ENCODE measurements at places on chromosomes 16 and 17.

DNA sequence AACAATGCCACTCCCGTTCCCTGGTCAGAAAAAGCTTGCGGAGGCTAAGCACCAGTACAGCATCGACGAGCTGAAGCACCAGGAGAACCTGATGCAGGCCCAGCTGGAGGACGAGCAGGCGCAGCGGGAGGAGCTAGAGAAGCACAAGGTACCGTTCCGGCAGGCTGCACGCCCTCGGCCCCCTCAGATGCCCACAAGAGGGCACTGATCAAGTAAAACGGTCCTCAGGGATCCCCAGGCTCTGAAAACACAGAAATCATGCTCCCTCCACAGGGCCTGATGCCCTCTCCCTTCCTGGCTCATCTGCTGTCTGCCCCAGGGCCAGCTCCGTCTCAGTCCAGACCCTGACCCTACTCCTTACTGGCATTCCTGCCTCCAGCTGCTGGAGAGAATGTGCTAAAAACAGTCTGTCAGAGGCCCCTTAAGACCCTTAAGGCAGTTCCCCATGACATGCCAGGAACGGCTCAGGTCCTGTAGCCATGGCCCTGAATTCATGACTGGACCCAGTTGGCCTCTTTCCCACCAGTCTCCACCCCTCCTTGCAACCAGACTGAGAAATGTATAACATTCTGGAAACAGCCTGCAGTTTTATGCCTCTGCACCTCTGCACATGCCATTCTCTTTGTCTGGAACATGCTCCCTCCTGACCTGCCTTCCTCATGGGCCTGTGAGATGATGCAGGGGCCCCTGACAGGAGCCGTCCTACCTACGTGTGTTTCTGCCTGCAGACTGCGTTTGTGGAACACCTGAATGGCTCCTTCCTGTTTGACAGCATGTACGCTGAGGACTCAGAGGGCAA is 21.8 kb downstream of the DRC3 start:
- DNase-seq: no peak

DNA sequence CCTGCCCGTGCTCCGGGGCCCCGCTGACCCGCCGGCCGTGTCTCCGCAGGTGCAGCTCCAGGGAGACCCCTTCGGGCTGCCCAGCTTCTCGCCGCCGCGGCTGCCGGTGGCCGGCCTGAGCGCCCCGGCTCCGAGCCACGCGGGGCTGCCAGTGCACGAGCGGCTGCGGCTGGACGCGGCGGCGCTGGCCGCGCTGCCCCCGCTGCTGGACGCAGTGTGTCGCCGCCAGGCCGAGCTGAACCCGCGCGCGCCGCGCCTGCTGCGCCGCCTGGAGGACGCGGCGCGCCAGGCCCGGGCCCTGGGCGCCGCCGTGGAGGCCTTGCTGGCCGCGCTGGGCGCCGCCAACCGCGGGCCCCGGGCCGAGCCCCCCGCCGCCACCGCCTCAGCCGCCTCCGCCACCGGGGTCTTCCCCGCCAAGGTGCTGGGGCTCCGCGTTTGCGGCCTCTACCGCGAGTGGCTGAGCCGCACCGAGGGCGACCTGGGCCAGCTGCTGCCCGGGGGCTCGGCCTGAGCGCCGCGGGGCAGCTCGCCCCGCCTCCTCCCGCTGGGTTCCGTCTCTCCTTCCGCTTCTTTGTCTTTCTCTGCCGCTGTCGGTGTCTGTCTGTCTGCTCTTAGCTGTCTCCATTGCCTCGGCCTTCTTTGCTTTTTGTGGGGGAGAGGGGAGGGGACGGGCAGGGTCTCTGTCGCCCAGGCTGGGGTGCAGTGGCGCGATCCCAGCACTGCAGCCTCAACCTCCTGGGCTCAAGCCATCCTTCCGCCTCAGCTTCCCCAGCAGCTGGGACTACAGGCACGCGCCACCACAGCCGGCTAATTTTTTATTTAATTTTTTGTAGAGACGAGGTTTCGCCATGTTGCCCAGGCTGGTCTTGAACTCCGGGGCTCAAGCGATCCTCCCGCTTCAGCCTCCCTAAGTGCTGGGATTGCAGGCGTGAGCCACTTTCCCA is 5.9 kb downstream of the CTF1 start:
- DNase-seq: peak; percentile 29

- DNase-seq: no peak
Observed at GRCh38 chr17:80901319-80901718, 90.3 kb upstream of the CHMP6 start.

- DNase-seq: no peak
Observed at GRCh38 chr17:9912121-9913099, 7.3 kb upstream of the RCVRN start.

DNA sequence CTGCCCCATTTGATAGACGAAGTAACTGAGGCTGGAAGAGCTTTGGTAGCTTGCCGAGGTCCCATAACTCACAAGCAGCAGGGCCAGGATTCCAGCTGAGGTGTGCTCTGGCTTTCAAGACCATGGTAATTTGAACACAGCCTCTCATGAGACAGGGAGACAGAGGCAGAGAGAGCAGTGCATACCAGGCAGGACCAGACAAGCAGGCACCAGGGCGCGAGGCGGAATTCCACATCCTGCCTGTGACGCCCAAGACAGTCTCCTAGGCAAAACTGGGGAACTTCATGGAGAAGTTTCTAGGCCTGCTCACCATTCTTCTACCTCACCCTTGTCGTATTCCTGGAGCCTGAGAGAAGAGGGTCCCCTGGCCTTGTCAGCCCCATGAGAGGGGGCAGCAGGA is 19.2 kb downstream of the SDK2 start:
- DNase-seq: no peak

- DNase-seq: no peak
Observed at GRCh38 chr17:51132964-51133319, 12.3 kb upstream of the SPAG9 start.

DNA sequence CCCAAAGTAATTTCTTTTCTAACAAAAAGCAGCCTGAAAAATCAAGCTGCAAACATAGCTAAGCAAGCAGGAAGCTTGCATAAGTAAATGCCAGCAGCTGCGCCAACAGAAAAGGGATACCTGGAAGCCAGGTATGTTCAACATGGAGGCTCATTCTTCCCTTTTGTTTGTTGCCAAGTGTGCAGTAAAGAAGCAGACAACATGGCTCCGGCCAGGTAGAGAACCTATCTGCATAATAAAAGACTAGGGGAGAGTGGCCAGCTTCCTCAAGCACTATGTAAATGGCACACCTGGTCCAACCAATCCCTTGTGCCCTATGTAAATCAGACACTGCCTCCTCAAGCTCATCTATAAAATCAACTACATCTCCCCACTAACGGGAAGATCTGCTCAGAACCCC is 1407.0 kb downstream of the CDH11 start:
- DNase-seq: no peak

DNA sequence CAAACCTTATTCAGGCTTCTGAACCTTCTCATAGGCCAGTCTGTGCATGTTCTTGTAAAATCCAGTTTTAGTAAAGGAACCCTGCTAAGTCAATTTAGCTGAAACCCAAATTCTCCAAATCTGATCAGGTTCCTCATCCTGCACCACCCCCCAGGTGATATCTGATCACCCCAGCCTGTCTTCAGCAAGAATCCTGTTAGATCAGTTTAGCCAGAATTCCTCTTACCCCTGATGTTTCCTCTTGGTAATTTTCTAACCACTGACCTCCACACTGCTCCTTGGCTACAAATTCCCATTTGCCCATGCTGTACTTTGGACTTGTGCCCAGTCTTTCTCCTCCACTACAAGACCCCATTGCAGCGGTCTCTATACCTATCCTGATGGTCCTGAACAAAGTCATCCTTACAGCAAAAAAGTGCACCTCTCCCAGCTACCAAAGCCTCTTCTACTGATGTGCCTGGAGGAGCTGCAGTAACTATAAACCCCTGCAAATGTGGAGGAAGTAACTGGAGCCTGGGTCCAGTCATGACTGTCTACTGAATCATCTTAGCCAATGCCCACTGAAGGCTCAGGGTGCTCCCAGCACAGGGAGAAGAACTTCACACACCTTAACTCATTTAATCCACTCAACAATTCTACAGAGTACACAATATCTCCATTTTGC is 23.8 kb downstream of the TEX14 start:
- no peak for DNase-seq

GRCh38 chr17:13599168-13599577 is 2.6 kb downstream of the HS3ST3A1 start:
- no peak for DNase-seq

- DNase-seq: no peak
Observed at GRCh38 chr16:50386139-50386538, 17.4 kb upstream of the BRD7 start.

DNA sequence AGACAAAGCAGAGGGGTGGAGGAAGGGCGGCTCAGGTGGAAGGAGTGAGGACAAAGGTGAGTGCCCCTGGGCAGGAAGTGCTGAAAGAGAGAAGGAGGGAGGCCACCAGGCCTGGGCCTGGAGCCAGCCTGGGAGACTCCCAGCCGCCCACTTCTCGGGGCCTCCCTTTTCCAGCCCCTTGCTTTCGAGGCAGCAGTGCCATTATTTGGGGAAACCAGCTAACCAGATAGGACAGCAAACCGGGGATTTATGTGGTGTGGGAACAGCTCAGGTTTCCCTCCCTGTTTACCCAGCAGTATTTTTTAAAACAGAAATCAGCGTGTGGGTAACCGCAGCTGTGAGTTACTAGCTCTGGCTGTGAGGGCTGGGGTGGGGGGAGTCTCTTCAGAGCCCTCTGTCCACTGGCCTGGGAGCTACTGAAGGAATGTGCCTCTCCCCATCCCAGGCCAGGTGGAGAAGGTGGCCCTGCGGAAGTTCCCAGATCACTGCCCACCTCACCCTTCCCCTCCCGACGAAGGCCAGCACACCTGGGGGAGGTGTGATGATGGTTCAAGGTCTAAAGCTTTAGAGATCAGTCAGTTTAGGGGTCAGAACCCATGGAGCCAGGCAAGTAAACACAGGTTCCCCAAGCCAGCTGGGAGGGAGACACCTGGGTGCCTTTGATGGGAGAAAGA is 8.4 kb upstream of the MEOX1 start:
- no peak for DNase-seq

GRCh38 chr16:50244504-50245416 is 21.6 kb upstream of the ADCY7 start:
- DNase-seq: no peak

- DNase-seq: no peak
Observed at GRCh38 chr17:65334406-65334805, 197.2 kb downstream of the RGS9 start.

DNA sequence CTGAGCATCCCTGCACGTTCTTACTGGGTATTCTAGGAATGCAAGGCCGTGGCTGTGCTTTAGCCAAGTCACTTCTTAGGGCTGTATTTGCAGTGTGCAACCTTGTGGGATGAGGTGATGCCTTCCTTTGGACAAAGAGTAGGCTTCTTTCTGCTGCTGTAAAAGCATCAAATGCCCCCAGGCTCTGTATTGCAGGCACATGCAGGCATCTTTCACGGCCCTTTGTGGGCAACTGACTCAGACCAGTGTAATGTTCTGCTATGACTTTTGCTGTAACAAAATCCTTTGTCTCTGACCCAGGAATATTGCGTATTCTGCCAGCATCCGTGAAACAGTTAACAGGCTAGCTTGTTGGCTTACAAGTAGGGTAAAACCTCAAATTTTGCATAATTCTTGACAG is 30.9 kb upstream of the GCSH start:
- no peak for DNase-seq

DNA sequence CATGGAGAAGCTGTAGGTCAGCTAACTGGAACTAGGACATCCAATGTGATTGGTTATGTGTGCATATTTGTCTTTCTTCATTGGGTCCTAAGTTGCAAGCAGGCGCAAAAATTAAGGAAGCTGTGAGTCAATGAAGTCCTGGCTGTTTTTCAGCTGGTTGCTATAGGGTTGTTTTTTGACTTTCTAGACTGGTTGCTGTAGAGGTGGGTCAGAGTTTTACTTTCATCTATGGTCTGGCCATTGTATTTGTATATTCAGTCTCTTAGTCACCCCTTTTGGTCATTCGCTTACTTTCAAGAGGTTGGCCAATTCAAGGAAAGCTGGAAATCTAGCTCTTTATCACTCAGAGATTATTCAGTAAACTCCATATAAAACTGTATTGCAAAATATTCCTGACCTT is 62.0 kb upstream of the AMZ2 start:
- DNase-seq: no peak

- peak; percentile 67 for DNase-seq
Observed at GRCh38 chr17:8162233-8162996, at the start of gene VAMP2. Gene VAMP2, minus strand, starts transcription at chr17:8162948. Its CDS starts 69 bp downstream, at chr17:8162879.

- DNase-seq: no peak
Observed at GRCh38 chr16:4494746-4495490, 18.7 kb downstream of the HMOX2 start.

DNA sequence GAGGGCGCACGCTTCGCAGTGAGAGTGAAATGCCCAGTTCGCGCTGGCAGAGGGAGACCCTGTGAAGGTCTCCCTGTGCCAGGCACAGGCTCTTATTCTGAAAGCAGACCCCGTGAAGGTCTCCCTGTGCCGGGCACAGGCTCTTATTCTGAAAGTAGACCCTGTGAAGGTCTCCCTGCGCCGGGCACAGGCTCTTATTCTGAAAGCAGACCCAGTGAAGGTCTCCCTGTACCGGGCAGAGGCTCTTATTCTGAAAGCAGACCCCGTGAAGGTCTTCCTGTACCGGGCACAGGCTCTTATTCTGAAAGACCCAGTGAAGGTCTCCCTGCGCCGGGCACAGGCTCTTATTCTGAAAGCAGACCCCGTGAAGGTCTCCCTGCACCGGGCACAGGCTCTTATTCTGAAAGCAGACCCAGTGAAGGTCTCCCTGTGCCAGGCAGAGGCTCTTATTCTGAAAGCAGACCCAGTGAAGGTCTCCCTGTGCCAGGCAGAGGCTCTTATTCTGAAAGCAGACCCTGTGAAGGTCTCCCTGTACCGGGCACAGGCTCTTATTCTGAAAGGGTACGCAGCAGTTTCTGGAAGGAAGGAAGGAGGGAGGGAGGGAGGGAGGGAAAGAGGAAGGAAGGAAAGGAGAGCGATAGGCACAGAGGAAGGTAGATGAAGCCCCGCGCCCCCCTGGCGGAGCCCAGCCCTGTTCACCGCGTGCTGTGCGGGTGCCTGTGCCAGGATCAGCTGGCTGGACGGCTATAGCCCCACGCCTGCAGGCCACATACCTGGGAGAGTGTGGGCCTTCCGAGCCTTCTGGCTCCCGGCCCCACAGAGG is 55.3 kb downstream of the WDR45B start:
- DNase-seq: peak; percentile 14

GRCh38 chr16:76577003-76577402 is 299.8 kb downstream of the CNTNAP4 start:
- no peak for DNase-seq

DNA sequence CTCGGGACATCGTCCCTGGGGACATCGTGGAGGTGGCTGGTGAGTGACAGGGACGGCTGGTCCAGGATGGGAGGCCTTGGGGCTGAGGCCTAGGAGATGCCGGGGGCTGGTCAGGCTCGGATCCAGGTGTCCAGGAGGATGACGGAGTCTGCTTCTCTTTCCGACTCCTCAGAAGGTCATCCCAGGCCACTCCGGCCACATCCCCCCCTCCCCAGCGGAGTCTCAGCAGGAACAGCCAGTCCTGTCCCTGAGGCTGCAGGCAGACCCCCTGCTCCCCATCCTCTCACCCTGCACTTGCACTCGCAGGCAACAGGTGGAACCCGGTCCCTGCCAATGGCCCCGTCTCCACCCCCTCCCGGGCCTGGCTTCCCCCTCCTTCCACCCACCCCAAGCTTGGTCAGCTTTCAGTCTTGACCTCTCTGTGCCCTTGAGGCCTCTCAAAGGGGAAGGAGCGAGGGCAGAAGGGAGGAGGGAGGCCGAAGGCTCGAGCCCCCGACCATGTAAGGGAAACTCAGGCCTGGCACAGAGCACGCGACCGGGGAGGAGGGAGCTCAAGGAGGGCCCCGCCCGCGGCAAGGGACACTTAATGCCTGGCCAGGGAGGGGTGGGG is 4.4 kb downstream of the ATP2A1 start:
- no peak for DNase-seq

GRCh38 chr16:89686520-89687091 is at the start of gene CDK10:
Gene CDK10, plus strand, starts transcription at chr16:89686689. Its CDS starts 22 bp downstream, at chr16:89686711.
- peak; percentile 82 for DNase-seq
